Renal cortical epithelial cell (primary cell): ENCODE measurements at places on chromosomes 16 and 17.

- no peak for DNase-seq
Observed at GRCh38 chr16:66984892-66985311, 3.5 kb upstream of the CES4A start.

DNA sequence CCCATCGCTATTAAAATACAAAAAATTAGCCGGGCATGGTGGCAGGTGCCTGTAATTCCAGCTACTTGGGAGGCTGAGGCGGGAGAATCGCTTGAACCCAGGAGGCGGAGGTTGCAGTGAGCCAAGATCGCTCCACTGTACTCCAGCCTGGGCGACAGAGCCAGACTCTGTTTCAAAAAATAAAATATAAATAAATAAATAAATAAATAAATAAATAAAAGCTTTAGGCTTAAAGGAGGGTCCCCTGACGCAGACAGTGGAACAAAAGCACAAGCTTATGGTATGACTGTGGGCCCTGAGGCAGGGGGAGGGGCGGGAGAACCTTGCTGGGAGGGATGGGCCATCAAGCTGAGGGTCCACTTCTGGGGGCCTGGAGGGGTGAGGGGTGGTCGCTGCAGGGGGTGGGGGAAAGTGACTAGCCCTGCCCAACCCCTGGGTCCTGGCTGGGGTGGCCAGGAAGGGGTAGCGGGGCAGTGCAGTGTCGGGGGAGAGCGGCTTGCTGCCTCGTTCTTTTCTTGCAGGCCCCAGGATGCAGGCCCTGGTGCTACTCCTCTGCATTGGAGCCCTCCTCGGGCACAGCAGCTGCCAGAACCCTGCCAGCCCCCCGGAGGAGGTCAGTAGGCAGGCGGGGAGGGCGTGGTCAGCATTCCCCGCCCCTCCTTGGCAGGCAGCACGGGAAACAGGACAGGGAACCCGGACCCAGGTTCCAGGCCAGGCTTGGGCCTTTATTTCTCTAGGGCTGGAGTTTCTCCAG, 4.7 kb downstream of the SERPINF1 start:
- no peak for DNase-seq

DNA sequence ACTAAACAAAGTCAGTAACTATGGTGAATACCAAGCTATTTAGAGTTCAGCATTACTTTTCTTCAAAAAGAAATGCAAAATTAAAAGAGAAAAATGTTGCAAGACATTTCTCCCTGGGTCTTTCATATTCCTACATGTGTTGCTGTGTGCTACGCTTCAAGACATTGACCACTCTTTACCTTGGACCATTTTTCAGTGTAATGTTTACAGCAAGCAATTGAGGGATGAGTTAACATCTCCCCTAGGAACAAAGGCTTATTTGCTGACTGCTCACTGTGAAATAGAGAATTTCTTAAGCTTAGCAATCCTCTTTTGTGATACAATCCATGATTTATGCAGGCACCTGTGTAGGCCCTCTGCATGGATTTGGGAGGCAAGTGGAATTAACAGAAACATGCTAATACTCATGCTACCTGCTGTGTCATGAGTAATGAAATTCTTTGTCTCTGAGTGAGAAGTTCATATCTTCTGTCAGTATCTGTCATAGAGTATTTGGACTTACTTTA, 1202.9 kb upstream of the CDH8 start:
- no peak for DNase-seq

DNA sequence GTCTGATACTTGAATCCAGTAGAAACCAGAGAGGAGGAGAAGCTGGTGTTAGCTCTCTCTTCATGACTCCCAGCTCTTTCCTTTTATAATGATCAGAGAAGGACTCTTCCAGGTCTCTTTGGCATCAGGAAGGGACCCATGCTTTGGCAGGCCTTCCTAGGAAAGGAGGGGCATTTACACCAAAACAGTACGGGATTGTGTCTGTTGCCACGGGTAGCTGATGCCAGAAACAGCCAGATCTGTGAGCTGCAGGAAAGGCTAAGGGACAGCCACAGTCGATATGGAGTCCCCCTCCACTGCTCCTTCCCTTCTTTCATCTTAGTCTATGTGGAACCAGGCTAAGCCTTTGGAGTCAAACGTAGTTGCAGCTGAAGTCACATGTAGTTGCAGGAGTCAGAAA, 9.3 kb downstream of the CEP295NL start:
- DNase-seq: no peak

- DNase-seq: no peak
Observed at GRCh38 chr17:48575673-48576478, 2.3 kb downstream of the HOXB4 start.
